ENCODE measurements at places on chromosomes 1 and 21. TPM values are rescaled to one million over a fixed set of nuclear protein-coding genes. Genes with fewer than 3 reads are reported as not detected.

DNA sequence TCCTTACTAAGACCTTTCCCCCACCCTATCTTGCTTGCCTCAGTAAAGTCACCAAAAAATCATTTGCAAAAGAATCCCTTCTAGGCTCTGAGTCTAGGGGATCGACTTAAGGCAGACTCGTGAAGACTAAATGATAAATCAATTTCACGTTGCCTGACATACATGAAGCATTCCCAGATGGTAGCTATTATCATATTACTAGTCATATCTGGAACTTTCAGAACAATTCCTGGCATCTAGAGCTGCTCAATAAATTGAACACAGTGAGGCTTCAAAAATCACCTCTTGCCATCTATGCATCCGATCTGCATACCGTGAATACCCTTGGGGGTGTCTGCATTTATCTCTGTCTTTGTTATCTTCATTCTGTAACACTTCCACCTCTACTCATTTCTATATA lies 49.6 kb upstream of the DAB1 start:
- H3K4me3 ChIP-seq = no peak overlapping the region
- DNase-seq = no peak

DNA sequence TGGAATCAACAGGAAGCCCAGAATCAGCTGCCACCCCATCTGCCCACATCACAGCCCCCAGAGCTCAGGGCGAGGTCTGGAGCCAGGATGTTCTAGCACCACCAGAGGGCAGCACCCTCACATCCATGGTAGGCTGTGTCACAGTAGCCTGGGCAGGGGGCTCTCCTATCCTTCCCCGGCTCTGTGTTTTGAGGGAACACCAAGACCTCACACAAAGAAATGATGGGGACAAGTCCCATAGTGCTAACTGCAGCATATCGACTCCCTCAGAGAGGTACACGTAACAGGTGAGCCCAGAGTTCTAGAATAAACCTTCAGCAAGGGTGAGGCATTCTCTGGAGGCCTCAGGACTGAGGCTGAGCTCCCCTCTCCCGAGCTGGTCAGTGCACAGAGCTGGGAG lies 2.3 kb upstream of the KCNC4 start:
- H3K36me3 ChIP-seq = no peaks in the 10 kb centered on the region
- peak; percentile 85 for DNase-seq
- H3K4me3 ChIP-seq = no peak overlapping the region
- H3K27me3 ChIP-seq = no peaks in the 10 kb centered on the region
- peaks cover 40% of the 10 kb centered on the region for H3K4me1 ChIP-seq
- H3K27ac ChIP-seq = no peak overlapping the region

GRCh38 chr21:41774467-41775148 lies 7.8 kb upstream of the RIPK4 start:
- no peaks in the 10 kb centered on the region for H3K36me3 ChIP-seq
- no peak overlapping the region for H3K4me3 ChIP-seq
- no peaks in the 10 kb centered on the region for H3K4me1 ChIP-seq
- H3K27ac ChIP-seq = no peak overlapping the region
- DNase-seq = no peak

GRCh38 chr21:27639286-27639685 lies 672.4 kb upstream of the ADAMTS5 start:
- no peaks in the 10 kb centered on the region for H3K36me3 ChIP-seq
- no peaks in the 10 kb centered on the region for H3K27me3 ChIP-seq
- no peak overlapping the region for H3K4me3 ChIP-seq
- H3K4me1 ChIP-seq = no peaks in the 10 kb centered on the region

- H3K27me3 ChIP-seq = no peaks in the 10 kb centered on the region
- no peak overlapping the region for H3K27ac ChIP-seq
- peak; percentile 55 for DNase-seq
- no peak overlapping the region for H3K4me3 ChIP-seq
Measured at GRCh38 chr1:23184212-23184934, 15.7 kb upstream of the LUZP1 start.

DNA sequence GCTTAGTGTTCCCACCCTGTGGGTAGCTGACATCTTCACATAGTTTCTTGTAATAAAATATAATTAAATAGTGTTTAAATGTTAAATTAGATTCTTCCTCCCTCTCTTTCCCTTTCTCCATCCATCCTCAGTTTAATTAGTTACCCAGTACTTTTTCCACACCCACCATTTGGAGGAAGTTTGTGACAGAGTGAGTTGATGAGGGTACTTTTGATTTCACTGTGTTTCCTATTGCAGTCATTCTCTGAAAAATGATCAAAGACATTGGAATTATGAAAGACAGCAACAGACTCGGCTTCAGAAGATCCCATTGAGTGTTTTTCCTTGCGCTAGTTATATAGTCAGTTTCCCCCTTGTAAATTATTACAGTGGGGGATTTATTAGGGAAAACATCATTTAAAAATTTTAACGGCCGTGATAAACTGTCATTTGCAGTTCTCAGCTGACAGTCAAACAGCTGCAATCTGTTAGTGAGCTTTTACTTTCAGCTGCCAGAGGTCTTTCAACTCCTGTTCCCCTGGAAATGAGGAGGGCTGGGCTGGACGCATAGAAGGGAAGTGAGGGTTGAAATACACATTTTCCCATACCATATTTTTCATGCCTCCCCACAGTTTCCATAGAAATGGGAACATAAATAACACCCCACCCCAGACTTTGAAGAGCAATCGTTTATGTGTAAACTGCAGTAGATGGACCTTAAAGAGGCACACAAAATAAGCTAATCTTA lies 61.3 kb upstream of the CACYBP start:
- H3K4me3 ChIP-seq = no peak overlapping the region
- DNase-seq = no peak
- H3K27me3 ChIP-seq = no peaks in the 10 kb centered on the region

GRCh38 chr1:63621698-63622097 lies 28.5 kb downstream of the PGM1 start:
- no peaks in the 10 kb centered on the region for H3K27me3 ChIP-seq
- DNase-seq = no peak
- H3K27ac ChIP-seq = no peak overlapping the region
- H3K36me3 ChIP-seq = no peaks in the 10 kb centered on the region
- H3K4me1 ChIP-seq = no peaks in the 10 kb centered on the region
- H3K4me3 ChIP-seq = no peak overlapping the region

DNA sequence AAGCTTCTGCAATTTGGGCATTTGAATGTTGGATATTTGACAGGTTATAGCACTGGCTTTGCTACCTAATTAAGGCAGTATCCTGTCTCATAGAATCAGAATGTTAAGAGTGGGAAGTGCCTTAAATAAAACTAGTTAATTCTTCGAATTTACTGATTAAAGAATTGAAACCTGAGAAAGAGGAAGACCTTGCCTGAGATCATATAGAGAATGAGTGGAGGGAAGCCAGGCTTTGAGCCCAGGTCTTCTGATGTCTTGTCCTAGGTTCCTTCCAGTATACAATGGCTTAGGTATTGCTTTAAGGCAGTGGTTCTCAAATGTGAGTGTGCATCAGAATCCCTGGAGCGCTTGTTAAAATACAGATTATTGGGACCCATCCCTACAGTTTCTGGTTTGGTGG lies 20.9 kb upstream of the SH3BGRL3 start:
- H3K4me3 ChIP-seq = no peak overlapping the region
- no peaks in the 10 kb centered on the region for H3K4me1 ChIP-seq
- no peak overlapping the region for H3K27ac ChIP-seq
- peaks cover 29% of the 10 kb centered on the region for H3K36me3 ChIP-seq

DNA sequence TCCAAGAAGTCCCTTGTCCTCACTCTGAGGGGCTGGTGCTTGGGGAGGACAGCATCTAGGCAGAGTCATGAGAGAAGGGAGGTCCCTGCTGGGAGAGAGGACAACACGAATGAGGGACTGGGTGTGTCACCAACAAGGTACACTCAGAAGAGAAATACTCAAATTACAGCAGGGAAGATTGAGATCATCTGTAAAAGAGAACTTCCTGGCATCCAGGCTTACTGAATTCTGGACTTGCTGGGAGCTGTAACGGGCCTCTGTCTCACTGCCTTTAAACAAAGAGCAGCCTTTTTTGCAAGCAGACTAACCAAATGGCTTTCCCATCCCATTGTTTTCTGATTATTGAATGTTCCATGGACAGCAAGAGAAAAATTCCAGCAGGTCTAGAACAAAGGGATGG lies 195.7 kb upstream of the RAB4A start:
- no peak overlapping the region for H3K4me3 ChIP-seq
- no peak for DNase-seq
- no peaks in the 10 kb centered on the region for H3K27me3 ChIP-seq
- H3K36me3 ChIP-seq = no peaks in the 10 kb centered on the region

- no peaks in the 10 kb centered on the region for H3K36me3 ChIP-seq
- no peak overlapping the region for H3K27ac ChIP-seq
- DNase-seq = no peak
Measured at GRCh38 chr1:17184161-17184665, 20.7 kb upstream of the PADI1 start.

GRCh38 chr1:182389619-182390047 lies 2.0 kb downstream of the GLUL start:
- H3K4me1 ChIP-seq = peaks cover 10% of the 10 kb centered on the region
- H3K27ac ChIP-seq = peak overlapping the region; percentile 82
- H3K4me3 ChIP-seq = peak overlapping the region; percentile 69
- no peak for DNase-seq
- no peaks in the 10 kb centered on the region for H3K27me3 ChIP-seq
- H3K36me3 ChIP-seq = peaks cover 24% of the 10 kb centered on the region

DNA sequence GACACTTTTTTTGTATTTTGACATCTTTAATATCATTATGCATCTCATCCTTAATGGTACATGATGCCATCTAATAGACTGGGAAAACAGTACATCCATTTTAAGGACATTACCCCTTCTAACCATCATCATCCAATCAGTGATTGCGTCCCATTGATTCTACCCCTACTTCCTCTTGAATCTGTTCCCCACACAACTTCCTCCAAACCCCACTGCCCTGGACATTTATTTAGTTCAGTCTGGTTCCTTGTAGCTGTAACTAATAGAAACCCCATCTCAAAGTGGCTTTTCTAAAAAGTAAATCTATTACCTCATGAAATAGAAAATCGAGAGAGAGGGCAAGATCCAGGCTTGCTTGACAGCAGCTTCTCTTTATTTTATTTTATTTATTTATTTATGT lies 2.1 kb upstream of the ITLN1 start:
- H3K27me3 ChIP-seq = peaks cover 5% of the 10 kb centered on the region
- no peak overlapping the region for H3K4me3 ChIP-seq
- no peak overlapping the region for H3K27ac ChIP-seq
- no peaks in the 10 kb centered on the region for H3K36me3 ChIP-seq

DNA sequence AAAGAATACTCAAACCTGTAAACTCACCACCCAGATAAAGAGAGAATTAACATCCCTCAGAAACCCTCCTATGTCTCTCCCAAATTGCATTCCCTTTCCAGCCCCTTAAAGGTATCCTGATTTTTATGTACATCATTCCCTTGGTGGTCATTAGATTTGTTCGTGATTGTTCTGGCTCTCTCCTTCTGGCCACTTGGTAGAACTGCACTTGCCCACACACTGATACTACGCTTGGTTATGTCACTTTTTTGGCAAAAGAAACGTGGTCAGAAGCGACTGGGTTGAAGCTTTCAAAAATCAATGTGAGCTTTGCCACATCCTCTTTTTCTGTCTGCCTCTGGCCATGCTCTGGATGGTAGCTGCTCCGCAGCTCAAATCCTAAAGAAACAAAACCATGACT lies 76.3 kb downstream of the KRTAP19-8 start:
- no peak for DNase-seq
- no peaks in the 10 kb centered on the region for H3K36me3 ChIP-seq
- H3K27ac ChIP-seq = no peak overlapping the region
- H3K4me3 ChIP-seq = no peak overlapping the region
- no peaks in the 10 kb centered on the region for H3K27me3 ChIP-seq

GRCh38 chr1:35650416-35650815 lies 9.1 kb upstream of the PSMB2 start:
- no peaks in the 10 kb centered on the region for H3K4me1 ChIP-seq
- H3K36me3 ChIP-seq = no peaks in the 10 kb centered on the region
- H3K27me3 ChIP-seq = peaks cover 6% of the 10 kb centered on the region
- H3K4me3 ChIP-seq = no peak overlapping the region

- no peak overlapping the region for H3K27ac ChIP-seq
- no peaks in the 10 kb centered on the region for H3K36me3 ChIP-seq
- DNase-seq = no peak
- no peaks in the 10 kb centered on the region for H3K4me1 ChIP-seq
- H3K27me3 ChIP-seq = no peaks in the 10 kb centered on the region
Measured at GRCh38 chr21:25402134-25402961, 204.9 kb downstream of the MRPL39 start.

DNA sequence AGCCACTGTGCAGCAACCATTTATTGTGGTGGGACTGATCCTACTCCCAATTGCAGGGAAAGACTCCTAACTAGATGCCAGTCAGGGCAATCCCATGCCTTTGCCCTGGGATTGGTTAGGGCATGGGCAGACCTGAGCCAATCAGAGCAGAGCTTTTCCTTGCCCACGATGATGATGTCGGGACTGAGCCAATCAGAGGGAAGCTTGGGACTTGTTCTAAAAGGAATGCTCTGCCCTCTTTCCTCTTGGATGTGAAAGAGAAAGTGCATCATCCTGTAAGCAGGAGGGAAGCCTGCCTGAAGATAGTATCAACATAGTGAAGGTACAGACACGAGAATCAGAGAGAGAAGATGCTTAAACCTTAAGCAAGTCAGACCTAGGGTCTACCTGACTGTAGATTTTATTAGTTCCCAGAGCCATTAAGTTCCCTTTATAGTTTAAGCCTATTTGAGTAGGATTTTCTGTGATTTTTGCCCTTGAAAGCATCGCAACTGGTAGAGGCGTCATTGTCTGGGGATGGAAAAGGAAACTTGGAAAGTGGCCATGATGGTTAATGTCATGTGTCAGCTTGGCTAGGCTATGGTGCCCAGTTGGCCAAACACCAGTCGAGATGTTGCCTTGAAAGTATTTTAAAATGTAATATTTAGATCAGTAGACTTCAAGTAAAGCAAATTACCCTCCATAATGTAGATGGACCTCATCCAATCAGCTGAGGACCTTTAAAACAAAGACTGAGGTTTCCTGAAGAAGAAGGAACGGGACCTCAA lies 19.9 kb downstream of the IRF2BP2 start:
- no peaks in the 10 kb centered on the region for H3K36me3 ChIP-seq
- H3K4me1 ChIP-seq = no peaks in the 10 kb centered on the region
- no peak overlapping the region for H3K27ac ChIP-seq
- no peak for DNase-seq
- H3K27me3 ChIP-seq = no peaks in the 10 kb centered on the region
- no peak overlapping the region for H3K4me3 ChIP-seq

GRCh38 chr1:206457408-206458120 lies 12.7 kb upstream of the IKBKE start:
- H3K4me1 ChIP-seq = no peaks in the 10 kb centered on the region
- no peak for DNase-seq
- no peak overlapping the region for H3K4me3 ChIP-seq
- H3K27me3 ChIP-seq = no peaks in the 10 kb centered on the region
- no peak overlapping the region for H3K27ac ChIP-seq

- H3K36me3 ChIP-seq = no peaks in the 10 kb centered on the region
- H3K27me3 ChIP-seq = no peaks in the 10 kb centered on the region
- no peak overlapping the region for H3K4me3 ChIP-seq
- no peak for DNase-seq
- H3K4me1 ChIP-seq = no peaks in the 10 kb centered on the region
Measured at GRCh38 chr1:20975668-20976067, 188.6 kb upstream of the HP1BP3 start.

- DNase-seq = no peak
- H3K4me3 ChIP-seq = no peak overlapping the region
- H3K27ac ChIP-seq = no peak overlapping the region
- H3K27me3 ChIP-seq = no peaks in the 10 kb centered on the region
- H3K36me3 ChIP-seq = no peaks in the 10 kb centered on the region
Measured at GRCh38 chr1:3993619-3994375, 93.7 kb upstream of the C1orf174 start.

Gene PTGS2
- total RNA-seq = 3.7 TPM

Gene FAM167B
- total RNA-seq = 0.63 TPM

Gene CD247
- 130 TPM for total RNA-seq

Gene SUSD4
- 0.18 TPM for total RNA-seq

Gene KRTAP12-2
- not detected for total RNA-seq

Gene RAVER2
- total RNA-seq = 6.7 TPM

Gene OR2T2
- not detected for total RNA-seq

Gene CCDC185
- not detected for total RNA-seq
